ENCODE measurements at places on chromosomes 5 and 9.

- DNase-seq = no peak
Observed at GRCh38 chr9:137234055-137234697, 3.5 kb downstream of the SLC34A3 start.

DNA sequence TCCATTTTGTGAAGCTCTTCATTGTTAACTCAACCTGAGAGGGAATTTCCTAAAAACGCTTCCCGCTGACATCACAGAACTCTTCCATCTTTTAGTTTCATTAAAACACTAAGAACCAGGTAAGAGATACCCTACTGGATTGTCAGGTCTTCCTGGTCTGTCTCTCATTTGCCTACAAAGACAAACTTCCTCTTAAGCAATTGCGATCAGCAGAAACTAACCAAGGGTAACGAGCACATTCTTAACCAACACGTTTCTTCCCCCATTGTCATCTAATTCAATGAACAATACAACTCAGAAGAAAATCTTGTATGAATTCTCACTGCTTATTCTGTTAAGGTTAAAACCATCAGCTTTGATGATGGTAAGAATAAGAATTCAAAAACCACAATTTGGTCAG, 6.6 kb downstream of the FBXW11 start:
- DNase-seq = no peak

- DNase-seq = no peak
Observed at GRCh38 chr5:125634216-125634835, 788.9 kb upstream of the GRAMD2B start.

- DNase-seq = no peak
Observed at GRCh38 chr5:167982-168660, 23.2 kb upstream of the LRRC14B start.

GRCh38 chr5:2357309-2357708, 394.2 kb downstream of the IRX2 start:
- no peak for DNase-seq

DNA sequence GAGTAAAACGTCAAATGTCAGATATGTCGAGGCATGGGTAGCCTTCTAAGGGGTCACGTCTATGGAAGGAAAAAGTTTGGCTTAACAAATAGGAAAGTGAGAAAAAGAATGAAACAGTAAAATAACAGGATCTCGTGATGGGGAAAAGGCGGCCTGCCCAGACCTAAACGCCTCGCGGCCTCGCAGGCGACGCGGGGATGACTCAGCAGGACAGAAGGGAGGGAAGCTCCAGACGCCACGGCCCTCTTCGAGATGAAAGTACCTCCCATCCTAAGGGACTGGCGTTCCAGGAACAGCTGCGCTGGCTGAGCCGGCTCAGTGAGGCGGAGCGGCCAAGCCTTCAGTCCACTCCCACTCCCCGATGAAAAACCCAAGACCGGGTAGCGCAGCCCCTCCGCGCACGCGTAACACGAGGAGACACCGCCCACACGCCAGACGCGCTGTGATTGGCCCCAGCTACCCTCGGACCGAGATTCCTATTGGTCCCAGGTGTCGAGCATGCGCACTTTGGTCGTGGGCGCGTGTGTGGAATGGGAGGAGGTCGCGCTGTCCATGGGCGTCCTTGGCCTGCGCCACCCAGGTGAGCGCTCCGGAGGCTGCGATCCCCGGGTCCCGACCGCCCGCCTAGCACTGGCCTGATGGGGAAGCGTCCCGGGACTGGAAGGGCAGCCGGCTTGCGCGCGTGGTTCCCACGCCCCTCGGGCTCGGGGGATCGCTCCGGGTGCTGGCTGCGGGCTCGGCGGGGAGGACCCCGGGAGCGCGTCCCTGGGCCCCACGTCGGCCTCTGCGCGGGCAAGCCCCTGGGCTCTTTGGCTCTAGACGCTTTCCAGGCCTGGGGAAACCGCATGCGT, 588.5 kb downstream of the MTRR start:
- DNase-seq = peak; percentile 43

DNA sequence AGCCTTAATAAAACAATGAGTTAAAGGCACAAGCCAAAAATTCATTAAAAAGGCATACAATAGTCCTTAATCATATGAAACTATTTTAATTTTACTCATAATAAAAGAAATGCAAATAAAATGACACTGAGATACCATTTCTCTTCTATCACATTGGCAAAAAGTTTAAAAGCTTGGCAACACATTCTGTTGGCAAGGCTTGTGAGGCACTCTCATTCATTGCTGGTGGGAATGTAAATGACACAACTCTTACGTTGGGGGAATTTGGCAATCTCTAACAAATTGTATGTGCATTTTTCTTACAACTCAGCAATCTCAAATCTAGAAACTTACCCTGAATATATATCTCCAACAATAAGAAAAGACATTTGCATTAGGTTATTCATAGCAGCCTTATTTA, 111.6 kb downstream of the PRELID2 start:
- no peak for DNase-seq

DNA sequence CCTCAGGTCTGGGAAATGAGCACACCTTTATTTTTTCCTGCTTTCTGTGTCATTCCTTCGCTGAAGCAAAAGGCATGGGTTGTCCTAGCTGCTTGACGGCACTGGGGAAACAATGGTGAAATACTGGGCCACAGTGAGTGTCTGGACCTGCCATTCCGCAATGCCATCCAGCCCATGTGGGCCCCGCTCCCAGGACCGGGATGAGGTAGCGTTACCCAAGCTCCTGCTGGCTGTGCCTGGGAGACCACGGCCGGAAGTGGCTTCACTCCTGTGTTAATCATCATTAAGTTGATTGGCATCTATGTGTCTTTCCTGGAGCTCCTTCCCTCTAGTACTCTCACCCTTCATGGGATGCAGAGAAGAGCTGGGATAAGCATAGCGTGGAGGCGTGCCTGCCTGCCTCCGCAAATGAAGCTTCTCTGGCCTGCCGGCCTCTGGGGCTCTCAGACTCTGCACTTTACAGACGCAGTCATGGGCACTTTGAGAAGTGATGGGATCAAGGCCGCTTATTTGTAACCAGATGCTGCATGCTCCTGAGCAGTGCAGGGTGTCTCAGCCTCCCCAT, 16.5 kb upstream of the SMIM32 start:
- no peak for DNase-seq

GRCh38 chr5:157431544-157432200, 28.3 kb upstream of the NIPAL4 start:
- no peak for DNase-seq

DNA sequence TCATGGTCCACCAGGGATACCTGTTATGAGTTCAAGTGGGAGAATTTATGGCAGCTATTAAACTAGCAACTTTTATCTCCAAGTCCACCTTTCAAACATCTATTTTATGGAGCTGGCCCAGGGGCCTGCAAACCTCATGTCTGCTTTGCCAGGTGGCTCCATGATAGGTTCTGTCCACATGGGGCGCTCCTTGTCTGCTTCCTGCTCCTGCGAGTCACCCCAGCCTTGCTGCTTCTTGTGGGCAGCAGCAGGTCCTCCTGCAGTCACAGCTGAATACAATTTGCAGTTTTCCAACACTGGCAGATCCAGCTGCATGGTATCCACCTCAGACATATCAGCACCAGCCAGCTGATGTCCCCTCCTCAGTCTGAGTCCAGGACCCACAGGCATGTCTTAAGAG, 39.6 kb upstream of the FRRS1L start:
- DNase-seq = no peak

- DNase-seq = no peak
Observed at GRCh38 chr9:75147638-75148037, 59.3 kb downstream of the OSTF1 start.

DNA sequence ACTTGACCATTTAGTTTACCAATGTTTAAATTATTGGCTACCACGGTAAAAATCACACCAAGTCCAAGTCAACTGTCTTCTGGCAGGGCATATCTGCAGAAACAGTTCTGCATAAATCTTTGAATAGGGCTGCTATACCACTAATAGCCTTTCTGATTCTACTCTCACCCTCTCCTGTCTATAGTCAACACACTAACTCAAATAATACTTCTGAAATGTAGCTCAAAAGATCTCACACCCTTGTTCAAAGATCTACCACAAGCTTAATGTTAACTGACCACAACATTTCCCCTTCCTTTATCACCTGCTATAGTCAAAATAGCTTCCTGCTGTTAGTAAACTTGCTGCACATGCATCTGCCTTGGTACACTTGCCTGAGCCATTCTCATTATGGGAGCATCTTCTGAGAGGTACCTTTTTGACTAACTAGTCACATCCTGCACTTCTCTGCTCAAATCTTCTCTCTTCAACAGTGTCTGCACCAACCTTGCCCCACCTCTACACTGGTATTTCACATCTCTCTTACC, 319.4 kb downstream of the CDH10 start:
- no peak for DNase-seq

DNA sequence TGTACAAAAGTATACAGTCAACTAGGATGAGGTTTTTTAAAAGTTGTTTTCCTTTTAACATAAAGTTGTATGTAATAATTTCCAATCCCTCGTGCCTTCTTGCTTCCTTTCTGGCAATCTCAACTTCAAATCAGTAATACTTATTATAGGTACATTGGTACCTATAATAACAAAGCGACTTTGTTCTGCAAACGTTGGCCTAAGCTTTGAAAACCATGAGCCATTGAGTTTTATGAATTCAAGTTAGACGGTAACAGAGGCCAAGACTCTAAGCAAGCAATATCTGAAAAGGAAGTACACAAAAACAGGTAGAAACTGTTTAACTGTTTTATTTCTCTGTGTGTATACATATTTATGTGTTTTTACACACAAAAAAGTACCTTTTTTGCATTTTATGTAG, 135.2 kb upstream of the GRHPR start:
- DNase-seq = no peak

DNA sequence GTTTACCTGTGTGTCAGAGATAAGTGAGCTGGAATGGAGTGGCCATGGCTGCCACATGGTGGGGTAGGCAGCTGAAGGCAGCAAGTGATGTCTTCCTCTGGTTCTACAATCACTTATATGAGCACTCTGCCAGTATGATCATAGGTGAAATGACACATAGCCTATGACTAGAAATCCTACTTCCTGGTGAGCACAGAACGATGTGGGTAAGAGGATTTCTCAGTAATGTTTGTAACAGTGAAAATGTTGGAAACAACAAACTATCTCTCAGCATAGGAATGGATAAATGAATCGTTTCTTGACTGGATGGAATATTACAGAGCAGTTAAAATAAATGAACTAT, 187.0 kb upstream of the S1PR3 start:
- DNase-seq = no peak

DNA sequence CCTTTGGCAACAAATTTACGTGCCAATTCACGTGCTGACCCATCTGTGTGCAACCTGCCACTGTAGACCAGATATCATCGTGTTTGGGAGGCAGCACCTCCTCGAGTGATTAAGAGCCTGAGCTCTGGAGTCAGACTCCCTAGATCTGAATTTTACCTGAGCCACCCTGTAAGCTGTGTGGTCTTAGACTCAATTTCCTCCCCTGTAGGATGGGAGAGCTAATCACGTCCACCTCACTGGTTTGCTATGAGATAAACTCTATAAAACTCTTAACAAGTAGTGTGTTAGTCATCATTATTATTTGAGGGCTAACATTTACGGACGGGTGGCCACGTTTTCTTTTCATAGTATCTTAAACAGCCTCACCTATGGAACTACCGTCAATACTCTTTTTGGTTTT, 220.0 kb upstream of the ADAMTSL1 start:
- no peak for DNase-seq

DNA sequence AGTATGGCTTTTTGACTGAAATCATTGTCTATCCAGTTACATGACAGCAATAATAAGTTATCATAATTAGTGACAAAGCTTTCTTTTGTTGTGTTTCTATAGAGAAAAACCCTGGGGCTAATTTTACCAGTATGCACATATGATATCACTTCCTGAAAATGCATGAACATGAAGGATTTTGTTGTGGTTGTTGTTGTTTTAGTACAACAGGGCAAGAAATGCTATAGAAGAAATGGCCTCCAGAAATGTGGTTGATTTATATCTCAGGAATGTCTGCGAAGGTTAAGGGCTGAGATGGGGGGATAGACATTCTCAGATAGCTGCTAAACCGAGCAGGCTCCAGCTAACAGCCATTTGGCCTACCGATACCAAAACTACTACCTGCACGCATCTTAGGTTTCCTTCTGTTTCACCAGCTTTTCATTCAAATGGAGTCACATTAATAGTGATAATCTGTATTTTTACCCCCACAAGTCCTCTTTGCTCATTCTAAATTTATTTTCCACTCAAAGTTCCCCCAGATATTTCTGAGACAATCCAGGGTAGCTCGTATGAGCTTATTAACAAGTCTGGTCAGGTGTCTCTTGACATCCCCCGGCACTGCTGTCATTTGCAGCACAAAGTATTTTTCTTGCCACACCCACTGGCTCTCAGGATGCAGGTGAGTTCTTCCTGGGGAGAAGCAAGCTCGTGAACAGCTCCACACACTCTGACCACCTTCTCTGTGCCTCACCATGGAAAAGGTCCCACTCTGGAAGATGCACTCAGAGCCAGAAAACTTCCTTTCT, 232.4 kb upstream of the GAS1 start:
- no peak for DNase-seq

GRCh38 chr9:68998385-68998784, 15.5 kb downstream of the PRKACG start:
- no peak for DNase-seq

- DNase-seq = no peak
Observed at GRCh38 chr9:77534376-77535057, 113.6 kb downstream of the GNA14 start.

GRCh38 chr5:155290937-155291336, 277.4 kb downstream of the KIF4B start:
- DNase-seq = no peak

- no peak for DNase-seq
Observed at GRCh38 chr9:121781145-121781548, 129.7 kb downstream of the DAB2IP start.

GRCh38 chr5:54756796-54757402, 228.5 kb downstream of the ESM1 start:
- no peak for DNase-seq

- DNase-seq = no peak
Observed at GRCh38 chr5:77231471-77232138, 21.1 kb downstream of the PDE8B start.

- no peak for DNase-seq
Observed at GRCh38 chr9:111715471-111715870, 54.1 kb downstream of the GNG10 start.

GRCh38 chr5:1375871-1376810, 31.2 kb upstream of the CLPTM1L start:
- no peak for DNase-seq

DNA sequence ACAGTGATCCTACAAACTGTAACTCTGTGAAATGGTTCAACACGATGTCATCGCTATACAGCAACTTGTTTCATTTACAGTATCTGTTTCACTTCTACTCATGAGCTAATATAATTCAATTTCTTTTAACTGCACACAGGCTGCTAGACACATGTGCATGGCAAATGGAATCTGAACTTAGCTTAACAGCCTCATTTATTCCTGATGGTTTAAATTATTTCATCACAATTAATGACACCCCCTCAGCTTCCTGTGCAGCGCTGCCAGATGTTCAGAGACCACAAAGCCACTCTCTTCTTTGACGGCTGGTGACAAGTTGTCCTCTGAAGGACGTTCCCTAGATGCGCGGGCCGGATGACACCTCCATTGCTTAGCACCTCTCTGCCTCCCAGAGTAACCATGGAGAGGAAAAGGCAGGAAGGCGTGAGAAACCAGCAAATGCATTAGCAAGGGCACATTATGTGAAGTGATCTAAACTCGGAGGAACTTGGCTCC, 191.1 kb downstream of the BNC2 start:
- DNase-seq = no peak

Measured in HuH-7.5 (cell line).